ENCODE measurements at places on chromosomes 5 and 9.
A peak's percentile ranks its signal among the peaks of the same experiment; 100 is the strongest.

DNA sequence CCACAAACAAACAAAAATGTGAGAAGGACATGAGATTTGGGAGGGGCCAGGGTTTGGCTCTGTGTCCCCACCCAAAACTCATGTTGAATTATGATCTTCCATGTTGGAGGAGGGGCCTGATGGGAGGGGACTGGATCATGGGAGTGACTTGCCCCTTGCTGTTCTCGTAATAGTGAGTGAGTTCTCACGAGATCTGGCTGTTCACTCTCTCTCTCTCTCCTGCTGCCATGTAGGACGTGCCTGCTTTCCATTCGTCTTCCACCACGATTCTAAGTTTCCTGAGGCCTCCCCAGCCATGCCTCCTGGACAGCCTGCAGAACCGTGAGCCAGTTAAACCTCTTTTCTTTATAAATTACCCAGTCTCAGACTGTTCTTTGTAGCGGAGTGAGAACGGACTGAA lies 118.7 kb downstream of the RXRA start:
- DNase-seq = no peak

- no peak for DNase-seq
Measured at GRCh38 chr5:41738710-41739354, 131.4 kb downstream of the OXCT1 start.

DNA sequence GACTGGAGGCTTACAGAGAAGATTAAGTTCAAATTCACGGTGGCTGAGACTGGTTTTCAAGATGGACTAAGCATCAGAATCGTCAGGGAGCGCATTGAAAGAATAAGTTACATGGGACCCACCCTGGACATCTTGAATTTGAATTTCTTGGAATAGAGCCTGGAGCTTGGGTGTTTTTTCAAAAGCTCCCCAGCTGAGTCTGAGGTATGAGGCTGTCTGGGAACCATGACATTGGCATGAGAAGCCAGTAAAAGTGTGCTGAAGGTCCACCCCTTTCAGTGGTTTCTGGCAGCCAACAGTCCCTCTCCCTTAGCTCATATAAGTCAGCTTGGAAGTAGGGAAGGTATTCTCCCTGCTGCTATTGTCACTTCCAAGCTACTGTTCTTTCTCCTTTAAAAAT lies 97.8 kb downstream of the MAST4 start:
- no peak for DNase-seq

DNA sequence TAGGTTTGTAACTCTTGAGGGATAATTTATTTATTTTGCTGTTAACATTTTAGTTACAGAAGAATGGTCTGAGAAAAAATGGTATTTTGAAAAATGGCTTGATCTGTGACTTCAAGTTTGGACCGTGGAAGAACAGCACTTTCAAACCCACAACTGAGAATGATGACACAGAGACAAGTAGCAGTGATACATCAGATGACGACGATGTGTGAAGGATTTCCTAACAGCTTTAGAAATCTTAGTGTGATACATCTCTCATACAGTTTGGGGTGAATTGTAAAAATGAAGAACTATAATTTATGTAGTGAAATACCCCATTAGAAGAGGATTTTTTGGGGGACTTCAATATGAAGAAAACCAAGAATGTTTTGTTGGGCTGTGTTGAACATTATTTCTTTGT lies 88.7 kb downstream of the GPBP1 start:
- no peak for DNase-seq

GRCh38 chr5:171544913-171545765 lies 125.7 kb downstream of the FGF18 start:
- no peak for DNase-seq

GRCh38 chr5:169785771-169786618 lies 148.9 kb downstream of the DOCK2 start:
- DNase-seq = no peak

GRCh38 chr5:146072595-146072994 lies 32.8 kb downstream of the PLAC8L1 start:
- no peak for DNase-seq

DNA sequence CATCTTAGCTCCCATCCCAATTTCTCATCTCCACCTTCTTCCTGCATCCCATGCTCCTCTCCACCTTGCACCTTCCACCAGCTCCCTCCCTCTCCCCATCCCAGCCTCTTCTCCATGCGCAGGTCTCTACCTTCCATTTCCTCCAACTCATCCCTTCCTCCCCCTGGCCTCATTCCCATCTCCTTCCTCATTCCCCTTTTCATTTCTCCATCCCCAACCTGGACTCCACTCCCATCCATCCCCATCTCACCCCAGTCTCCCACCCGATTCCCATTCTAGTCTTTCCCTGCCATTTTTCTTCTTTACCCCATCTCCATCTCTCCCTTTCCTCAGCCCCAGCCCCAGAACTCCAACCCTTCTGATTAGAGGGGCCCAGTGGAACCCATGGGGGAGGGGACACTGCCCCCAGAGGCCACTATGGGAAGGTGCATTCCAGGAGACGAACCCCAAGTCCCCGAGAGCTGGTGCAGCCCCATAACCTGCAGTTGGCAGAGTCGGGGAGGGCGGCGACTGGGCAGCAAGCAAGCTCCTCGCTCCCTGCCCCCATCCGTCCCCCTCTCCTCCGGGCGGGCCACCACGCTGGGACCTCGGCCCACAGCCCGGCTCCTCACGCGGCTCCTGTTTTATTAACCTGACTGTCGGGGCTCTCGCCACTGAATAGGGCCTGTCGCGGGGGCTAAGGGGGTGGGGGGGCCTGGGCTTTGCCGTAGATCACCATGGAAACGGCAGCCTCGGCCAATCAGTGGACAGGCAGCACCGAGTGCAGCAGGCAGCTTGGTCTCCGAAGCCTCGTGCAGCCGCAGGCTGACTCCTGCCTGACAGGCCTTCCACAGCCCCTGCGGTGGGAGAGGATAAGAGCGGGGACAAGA lies 66.7 kb downstream of the PCDH1 start:
- no peak for DNase-seq

- DNase-seq = peak; percentile 44
Measured at GRCh38 chr5:103258957-103259704, 568 bp downstream of the MACIR start.

DNA sequence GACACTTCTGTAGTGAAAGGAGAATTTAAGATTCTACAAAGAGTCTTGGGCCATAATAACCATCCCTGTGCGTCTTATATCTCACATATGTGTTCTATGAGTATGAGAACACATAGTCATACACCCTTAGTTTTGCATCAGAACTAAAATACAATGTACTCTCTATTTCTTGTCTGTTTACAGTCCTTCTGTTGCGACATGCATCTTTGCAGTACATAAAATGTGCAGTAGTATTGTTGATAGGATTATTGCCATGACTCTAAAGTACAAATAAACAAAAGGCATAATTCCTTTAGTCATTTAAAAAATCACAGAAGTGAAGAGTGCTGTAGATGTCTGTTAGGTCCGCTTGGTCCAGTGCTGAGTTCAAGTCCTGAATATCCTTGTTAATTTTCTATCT lies 201.9 kb downstream of the NR3C1 start:
- DNase-seq = no peak

DNA sequence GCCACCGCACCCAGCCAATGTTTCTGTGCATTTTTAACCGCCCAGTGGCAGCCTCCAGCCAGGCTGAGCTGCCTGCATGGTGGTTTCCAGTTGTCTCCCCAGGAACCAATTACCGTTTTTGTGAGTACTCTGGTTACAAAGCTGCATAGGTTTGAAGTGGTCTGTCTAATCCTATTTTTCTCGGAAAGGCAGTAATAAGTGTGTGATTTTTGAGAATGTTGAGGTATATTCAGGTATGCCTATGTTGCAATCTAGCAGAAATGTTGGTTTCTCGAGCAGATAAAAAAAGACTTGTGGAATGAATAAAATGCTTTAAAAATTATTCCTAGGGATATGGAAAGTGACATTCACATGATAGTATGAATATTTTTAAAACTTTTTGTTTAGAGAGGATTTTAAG lies 41.5 kb upstream of the ANKH start:
- no peak for DNase-seq

DNA sequence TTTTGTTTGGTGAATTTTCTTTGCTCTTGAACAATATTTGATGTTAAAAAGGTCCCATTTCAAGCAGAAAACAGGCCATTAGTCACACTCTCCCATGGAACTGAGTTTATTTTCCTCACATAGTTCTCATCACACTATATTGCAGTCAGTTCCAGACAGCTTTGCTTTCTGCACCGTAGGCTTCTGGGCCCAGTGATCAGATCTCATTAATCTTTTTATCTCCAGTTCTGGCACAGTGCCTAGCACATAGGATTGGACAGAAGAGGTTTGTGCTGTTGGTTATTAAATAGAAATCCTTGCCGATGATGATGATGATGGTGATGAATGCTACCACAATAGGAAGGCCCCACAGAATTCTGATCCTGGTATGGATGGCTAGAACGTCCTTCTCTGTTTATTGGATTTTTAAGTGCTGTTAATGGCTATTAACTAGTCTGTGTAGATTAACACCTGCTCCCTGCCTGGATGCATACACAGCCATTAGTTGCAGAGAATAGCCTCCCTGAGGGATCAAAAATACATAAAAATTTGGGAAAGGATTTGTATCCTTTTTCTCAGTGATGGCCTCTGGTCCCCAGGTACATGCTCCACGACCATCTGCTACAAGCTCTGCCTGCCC lies 52.0 kb upstream of the NTRK2 start:
- DNase-seq = no peak

- no peak for DNase-seq
Measured at GRCh38 chr9:16484744-16485143, 385.7 kb downstream of the BNC2 start.

DNA sequence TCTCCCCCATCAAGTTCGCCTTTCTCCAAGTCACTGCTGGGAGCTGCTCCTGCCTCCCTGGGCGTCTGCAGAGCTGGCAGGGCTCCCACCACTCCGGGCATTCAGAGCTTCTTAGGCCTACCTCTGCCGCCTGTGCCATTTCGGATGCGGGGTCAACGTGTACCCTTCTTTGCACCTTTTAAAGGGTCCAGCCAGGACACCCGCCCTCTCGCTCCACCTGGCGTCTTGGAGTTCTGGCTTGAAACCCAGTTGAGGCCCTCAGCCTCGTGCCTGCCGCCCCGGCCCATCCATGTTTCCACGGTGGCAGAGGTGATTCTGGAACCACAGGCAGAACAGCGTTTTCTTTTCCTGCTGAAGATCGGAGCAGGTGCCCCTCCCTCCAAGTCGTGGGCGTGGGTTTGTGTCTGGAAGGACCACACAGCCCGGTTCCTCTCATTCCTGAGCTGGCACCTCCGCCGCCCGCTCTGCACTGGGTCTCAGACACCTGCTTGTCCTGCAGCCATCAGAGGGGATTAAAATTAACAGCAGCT lies 32.9 kb downstream of the NDUFS6 start:
- DNase-seq = no peak

- DNase-seq = no peak
Measured at GRCh38 chr5:79510638-79511037, 3.3 kb downstream of the HOMER1 start.

GRCh38 chr5:98309785-98310598 lies 463.5 kb upstream of the RGMB start:
- no peak for DNase-seq

DNA sequence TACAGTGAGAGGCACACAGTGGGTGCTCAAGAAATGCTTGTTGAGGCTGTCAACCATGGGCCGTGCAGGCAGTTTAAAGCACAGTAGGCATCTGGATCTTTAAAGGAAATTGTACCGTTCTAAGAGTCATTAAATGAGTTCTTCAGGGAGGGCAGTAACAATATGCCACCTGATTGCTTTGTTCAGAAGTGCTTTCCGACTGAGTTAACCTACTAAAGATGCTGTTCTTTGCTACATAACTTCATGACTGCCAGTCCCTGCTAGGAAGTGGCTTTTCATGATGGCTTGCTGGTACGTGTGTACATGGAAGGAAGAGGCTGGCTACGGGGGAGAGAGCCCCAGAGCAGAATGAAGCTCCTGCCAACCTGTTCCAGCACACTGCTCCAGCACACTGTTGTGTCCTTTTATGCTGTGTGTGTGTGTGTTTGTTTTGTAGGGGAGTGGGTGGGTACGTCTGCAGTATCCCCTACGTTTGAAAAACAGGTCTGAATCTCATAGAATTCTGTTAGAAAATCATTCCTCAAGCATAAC lies 41.9 kb upstream of the PPP2R2B start:
- DNase-seq = no peak

DNA sequence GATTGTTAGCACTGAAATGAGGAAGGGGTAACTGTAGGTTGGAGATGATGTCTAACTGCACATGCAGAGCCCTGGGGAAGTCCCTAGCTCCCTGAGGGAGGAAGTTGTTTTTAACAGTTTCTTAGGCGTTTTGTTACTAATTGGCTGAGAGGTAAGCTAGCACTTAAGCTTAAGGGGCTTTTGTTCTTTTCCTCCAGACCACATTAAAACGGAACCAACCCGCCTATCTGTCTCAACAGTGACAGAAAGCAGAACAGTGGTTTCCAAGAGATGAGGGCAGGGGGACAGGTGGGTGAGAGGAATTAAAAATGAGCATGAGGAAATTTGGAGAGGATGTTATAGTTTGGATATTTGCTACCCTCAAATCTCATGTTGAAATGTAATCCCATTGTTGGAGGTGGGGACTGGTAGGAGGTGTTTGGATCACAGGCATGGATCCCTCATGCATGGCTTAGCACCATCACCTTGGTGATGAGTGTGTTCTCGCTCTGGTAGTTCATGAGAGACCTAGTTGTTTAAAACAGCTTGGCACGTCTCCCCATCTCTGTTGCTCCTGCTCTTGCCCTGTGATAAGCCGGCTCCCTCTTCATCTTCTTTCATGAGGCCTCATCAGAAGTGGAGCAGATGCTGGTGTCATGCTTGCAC lies 38.9 kb downstream of the LYRM7 start:
- DNase-seq = no peak

DNA sequence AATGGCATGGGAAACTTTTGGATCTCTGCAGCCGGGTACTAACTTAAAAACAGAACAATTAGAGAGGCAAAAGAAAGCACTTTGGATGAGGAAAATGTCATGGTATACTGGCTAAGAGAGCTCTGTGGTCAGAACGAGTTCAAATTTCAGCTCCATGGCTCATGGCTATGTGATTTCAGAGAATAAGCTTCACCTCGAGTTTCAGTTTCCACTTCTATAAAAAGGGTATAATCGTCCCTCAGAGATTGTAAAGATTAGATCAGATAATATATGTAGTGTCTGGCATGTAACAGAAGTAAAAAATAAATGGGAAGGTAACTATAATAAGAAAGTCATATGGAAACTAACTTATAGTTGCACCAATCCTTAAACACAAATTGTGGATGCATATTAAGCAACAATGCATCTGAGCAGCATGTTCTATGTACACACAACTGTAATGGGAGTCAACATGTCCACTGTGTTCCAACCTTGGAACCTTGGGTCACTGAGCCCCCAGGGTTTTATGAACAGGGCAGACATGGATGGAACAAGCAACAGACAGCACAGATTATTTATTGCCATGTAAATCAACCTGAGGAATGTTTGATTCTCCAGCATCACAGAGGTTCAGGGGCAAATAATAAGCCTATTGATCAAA lies 145.4 kb downstream of the MAPKAP1 start:
- no peak for DNase-seq

GRCh38 chr9:91898451-91899218 lies 51.4 kb downstream of the ROR2 start:
- no peak for DNase-seq

- no peak for DNase-seq
Measured at GRCh38 chr5:142572006-142572405, 113.9 kb downstream of the FGF1 start.

- no peak for DNase-seq
Measured at GRCh38 chr9:106755736-106756135, 107.2 kb upstream of the ZNF462 start.

Measured in stimulated activated CD4-positive, alpha-beta T cell treated with anti-CD3 and anti-CD28 coated beads, Interleukin-15, amount 100 ng/mL, for 1 hour (primary cell).